ENCODE measurements at places on chromosomes 3 and 15.

DNA sequence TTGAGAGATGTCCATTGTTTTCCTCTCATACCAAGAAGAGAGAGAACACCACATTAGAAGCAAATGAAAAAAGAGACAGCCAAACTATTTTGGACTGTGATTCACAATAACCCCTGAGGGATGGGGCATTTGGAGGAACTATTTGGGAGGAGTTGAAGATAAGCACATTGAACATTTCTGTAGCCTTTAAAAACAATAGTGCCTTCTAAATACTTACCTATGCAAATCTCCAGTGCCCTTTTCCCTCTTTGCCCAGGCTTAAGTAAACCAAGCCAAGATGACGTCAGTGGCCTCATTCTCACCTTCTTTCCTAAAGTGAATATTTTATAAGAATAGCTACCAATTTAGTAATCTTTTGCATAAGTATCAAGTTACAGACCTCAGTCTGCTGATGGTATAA lies 89.7 kb upstream of the COL8A1 start:
- no peak for DNase-seq

- peak; percentile 46 for DNase-seq
Measured at GRCh38 chr3:52784931-52785590, 7.7 kb downstream of the ITIH1 start.

GRCh38 chr3:173889596-173889995 lies 492.1 kb downstream of the NLGN1 start:
- no peak for DNase-seq

DNA sequence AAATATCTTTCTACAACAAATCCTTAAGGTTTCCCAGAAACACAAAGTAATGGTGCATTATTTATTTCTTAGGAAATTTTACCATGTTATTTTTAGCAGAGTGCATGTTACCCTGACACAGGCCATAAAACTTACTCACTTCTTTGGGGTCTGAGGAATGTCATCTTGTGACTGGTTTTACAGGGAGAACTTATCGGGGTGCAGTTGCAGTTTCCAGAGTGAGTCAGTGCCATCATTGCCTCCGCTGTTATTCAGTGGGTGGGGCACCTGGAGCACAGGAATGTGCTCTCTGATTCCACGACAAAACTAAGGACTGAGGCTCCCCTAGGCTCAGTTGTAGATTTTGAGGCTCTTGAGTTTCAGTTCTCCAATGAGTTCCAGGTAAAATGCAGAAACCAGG lies 11.1 kb upstream of the GREM1 start:
- DNase-seq = no peak

GRCh38 chr3:27633224-27633545 lies 88.9 kb downstream of the EOMES start:
- no peak for DNase-seq

- no peak for DNase-seq
Measured at GRCh38 chr3:154224366-154224765, 99.9 kb downstream of the DHX36 start.

DNA sequence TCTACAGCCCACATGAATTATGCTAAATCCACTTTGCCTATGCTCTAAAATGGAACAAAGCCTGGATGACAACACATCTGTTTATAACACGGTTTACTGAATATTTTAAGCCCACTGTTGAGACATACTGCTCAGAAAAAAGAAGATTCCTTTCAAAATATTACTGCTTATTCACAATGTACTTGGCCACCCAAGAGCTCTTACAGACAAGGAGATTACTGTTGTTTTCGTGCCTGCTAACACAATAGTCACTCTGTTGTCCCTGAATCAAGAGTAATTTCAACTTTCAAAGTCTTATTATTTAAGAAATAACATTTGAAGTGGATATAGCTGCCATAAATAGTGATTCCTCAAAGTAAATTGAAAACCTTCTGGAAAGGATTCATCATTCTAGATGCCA lies 70.9 kb downstream of the ANKRD28 start:
- DNase-seq = no peak

DNA sequence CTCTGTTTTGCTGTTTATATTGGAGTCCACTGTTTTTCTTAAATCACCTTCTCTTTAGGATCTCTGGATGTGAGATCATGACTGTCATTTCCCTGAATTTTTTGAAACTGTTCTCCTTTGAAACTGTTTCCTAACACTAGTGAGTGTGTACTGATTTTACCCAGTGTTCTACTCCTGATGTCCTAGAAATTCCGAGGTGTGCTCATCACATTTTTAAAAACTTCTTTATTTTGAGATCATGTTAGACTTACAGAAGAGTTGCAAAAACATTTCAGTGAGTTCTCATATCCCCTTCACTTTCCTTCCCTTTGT lies 292.6 kb downstream of the NFKBIZ start:
- no peak for DNase-seq

DNA sequence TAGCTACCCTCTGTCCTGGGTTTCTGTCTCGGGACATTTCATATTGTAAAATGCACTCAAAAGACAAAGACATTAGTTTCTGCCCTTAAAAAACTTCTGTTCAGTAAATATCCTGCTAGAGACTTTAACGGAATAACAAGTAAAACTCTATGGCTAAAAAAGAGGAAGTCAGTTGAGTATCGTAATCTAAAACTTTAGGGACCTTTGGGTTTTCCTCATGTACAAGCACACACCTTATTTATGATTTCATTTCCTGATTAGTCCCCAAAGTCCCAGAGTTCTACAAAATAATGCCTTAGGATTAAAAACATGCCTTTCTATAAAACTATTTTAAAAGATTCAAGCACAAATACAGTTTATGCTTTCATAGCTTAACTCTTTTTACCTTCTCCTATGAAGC lies 585.9 kb downstream of the UNC13C start:
- DNase-seq = no peak

DNA sequence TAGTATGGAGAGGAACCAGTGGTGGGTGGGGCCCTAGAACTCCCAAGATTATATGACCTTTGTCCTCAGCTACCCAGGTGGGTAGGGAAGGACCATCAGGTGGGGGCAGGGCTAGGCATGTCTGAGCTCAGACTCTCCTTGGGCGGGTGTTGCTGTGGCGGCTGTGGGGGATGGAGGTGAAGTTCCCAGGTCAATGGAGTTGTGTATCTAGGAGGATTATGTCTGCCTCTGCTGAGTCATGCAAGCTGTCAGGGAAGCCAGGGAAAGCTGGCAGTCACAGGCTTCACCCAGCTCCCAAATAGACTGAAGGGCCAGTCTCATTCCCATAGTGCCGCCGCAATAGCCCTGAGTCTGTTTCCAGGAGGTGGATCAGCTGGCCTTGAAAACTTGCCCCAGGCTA lies 139.7 kb upstream of the CFAP20DC start:
- no peak for DNase-seq

DNA sequence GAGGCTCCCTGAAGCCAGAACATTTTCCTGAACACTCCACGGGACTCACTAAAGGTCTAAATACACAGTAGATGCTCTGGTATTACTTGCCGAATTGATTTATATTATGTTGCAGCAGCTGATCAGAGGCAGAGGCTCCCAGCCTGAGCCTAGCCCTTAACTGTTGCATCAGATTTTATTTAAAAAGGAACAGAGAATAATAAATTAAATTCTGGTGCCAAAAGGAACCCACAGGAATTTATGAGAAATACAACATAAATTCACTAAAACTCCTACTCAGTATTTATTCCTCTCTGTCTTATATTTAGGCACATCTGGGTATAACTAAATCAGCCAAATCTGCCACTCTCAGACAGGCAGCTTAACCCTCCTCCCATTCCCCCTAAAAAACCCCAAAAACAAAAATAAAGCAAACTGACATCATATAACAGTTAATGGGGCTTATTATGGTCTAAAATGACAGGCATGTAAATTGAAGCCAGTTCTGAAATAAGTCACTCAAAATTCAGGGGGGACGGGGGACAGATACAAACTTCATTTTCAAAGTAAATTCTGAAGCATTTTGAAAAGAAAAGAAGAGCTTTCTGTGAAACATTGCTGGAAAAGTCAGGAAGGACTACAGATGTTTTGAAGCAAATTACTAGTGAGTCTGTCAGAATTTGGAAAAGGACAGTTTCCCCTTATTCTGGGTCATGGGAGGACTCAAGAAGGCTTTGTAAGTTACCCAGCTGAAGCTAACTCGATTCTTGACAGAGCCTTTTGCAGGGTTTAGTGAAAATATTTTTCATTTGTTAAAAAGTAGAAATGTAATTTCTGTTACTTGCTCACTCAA lies 53.8 kb upstream of the CORO2B start:
- DNase-seq = no peak

DNA sequence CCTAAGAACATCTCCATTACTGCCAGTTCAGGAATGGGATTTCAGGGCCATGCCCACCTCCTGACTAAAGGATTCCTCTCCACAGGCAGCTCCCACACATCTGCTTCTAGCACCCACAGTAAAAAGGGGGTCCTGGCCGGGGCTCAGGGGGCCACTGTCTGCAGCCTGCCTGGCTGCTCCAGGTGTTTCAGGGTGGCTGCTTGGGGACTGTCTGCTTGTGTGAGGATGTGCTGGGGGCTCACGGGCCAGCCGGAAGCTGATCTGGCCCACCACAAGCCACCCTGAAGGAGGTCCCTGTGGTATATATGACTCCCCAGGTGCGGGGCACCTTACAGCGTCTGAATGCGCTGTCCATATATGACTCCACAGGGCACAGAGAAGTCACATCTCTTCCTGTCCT lies 135.4 kb downstream of the NSMCE3 start:
- DNase-seq = no peak

- DNase-seq = no peak
Measured at GRCh38 chr3:12974334-12974733, 98.9 kb downstream of the IQSEC1 start.

- no peak for DNase-seq
Measured at GRCh38 chr3:51585871-51586270, 47.4 kb downstream of the RAD54L2 start.

GRCh38 chr3:12195231-12195630 lies 36.5 kb upstream of the TIMP4 start:
- no peak for DNase-seq

DNA sequence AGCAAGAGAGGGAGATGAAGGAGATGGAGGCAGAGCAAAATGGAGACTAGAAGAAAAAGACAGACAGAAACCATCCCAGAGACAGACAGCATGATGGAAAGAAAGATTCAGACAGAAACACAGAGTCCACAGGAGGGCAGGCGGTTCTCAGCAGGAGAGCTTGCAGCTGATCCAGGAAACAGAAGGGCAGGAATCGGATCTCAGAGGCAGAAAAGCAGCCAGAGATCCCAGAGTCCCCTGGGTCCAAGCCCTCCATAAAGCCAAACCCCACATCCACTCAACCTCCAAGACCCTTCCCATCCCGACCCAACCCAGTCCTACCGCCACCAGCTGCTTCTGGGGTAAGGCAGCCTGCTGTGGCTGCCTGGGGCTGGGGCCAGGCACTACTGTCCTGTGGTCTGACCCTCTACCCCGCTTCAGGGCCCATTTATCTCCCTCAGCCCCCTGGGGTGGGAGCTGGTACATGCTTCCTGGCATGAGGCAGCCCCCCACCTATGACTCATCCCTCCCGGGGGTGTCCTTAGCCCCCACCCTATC lies at the start of gene UCN2:
UCN2 (minus strand) TSS at position 400 of the 537 bp plus-strand sequence. CDS start 657 bp downstream, outside the sequence.
- no peak for DNase-seq

DNA sequence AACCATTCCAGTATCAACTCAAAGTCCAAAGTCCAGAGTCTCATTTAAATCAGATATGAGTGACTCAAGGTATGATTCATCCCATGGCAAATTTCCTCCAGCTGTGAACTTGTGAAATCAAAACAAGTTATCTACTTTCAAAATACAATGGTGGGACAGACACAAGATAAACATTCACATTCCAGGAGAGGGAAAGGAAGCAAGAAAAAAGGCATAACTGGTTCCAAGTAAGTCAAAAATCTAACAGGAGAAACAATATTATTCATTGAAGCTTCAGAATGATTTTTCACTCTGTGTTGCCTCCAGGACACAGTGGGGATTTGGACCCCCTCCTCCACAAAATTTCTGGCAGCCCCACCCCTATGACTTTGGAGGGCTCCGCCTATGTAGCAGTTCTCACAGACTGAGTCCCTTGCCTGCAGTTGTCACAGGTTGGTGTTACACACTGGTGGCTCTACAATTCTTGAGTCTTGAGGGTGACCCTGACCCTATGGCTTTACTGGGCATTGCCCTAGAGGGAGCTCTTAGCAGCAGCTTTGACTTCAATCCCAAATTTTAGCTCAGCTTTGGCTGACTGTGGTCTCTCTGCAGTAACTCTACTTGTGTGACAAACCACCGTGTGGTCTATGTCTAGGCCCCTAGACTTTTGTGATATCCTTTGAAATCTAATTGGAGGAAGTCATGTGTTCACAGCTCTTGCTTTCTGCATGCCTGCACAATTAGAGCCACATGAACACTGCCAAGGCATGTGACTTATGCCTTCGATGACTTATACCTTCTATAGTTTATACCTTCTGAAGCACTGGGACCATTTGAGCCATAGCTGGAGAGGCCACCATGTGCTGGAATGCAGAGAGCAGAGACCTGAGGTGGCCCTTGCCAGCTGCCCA lies 644.2 kb downstream of the GRM7 start:
- DNase-seq = no peak

- DNase-seq = no peak
Measured at GRCh38 chr3:119302697-119303551, 8.7 kb downstream of the ARHGAP31 start.

DNA sequence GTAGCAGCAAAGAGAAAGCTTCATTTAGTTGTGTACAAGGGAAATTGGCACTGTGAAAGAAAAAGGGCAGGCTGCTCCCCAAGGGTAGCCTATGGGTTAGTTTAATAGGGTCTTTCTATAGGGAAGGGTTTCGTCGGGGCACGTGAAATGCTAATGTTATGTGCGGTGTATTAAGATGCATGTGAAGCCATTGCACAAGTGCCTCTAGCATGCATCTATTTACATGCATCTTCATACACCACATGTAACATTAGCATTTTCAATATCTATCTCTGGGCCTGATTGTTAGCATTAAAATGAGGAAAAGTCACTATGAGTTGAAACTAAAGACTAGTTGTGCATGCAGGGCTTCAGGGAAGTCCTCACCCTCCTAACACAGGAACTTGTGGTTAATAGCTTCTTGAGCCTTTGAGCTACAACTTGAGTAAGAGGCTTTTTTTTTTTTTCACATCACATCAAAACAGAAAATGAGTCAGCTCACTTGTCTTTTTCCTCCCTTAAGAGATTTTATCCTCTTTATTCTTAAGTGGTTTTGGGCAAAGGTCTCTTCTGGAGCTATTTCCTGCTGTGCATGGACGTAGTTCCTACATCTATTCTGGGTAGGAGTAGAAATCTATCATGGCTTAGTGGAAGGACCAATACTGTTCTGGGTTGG lies 613.4 kb downstream of the ZPLD1 start:
- no peak for DNase-seq

- DNase-seq = no peak
Measured at GRCh38 chr3:27607370-27607769, 114.8 kb downstream of the EOMES start.

DNA sequence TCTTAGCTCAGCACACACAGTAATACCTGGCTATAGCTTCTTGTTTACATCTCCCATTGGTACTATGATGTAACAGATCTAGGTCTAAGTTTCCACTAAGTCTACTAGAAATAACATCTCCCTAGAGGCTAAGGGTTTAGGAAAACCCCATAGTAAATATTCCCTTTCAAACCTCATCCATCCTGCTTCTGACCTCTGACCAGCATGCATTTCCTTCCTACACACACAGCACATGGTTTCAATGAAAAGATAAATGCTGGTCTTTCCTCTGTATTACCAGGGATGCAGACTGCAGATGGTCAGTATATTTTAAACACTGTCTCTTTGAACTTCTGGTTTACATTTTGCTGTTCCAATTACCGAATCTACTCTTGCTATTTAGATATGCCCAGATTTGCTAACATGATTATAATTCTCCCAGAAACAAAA lies 96.6 kb downstream of the EFL1 start:
- no peak for DNase-seq

Data from left forelimb (tissue), 1 donor.